Coronary artery (tissue), 2 donors: ENCODE measurements at places on chromosomes 2 and 18.

- no peak for DNase-seq
Observed at GRCh38 chr2:189234991-189235390, 55.4 kb upstream of the COL5A2 start.

DNA sequence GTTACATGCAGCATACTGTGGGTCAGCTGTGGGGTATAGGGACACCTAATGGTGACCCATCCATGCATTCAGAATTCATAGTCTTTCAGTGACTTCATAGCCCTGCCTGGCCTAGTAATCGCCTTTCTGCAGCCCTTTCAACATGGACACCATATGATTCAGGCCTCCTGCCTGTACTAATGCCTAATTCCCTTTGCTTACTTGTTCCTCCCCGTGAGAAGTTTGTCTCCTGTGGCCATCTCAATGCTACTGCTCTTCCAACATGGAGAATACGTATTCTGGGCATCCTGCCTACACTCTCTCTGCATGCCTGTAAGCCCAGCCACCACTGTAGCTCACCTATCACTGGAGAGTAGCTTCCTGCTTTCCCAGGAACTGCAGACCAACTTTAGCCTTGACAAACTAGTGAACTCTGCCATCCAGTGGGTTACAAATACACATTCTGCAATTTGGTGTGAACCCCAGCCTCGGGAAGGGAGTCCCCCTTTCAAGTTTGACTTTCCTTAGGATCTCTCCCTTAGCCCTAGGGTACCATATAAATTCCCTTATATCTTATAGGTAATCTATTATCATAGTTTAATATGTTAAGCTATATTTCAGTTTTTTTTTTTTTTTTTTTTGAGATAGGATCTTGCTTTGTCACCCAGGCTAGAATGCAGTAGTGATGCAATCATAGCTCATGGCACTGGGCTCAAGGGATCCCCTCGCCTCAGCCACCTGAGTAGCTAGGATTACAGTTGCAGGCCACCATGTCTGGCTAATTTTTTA, 22.3 kb downstream of the M1AP start:
- DNase-seq, result no peak

DNA sequence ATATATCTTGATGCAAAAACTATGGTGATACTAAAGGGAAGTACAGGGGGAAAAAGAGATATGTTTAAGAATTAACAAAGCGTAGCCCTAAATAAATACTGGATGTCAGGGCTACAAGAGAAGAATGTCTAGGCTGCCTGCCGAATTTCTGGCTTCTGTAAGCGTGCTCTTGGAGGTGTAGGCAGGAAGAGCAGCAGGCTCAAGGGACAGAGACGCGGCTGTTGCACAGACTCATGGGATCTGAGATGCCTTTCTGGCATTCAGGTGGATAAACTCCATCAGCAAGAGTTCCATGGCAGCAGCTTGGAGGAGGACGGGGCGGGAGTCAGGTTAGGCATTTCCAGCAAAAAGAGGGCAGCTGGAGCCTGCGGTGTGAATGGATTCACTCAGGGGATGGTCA, 123.2 kb upstream of the TWIST2 start:
- no peak for DNase-seq

DNA sequence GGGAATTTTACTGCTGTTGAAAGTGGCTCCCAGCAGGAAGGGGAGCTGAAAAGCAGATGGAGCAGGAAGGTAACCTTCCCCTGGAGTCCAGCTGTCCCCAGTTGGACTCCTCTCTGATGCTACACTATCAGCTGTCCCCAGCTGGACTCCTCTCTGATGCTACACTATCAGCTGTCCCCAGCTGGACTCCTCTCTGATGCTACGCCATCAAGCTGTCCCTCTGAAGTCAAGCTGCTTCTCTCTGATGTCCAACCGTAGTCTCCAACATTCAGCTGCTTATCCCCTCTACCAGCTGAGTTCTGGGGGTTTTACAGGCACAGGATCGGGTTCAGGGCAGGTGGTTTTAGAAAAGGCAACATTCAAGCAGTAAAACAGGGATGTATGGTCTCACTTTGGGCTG, 19.8 kb upstream of the SUCLG1 start:
- no peak for DNase-seq

- no peak for DNase-seq
Observed at GRCh38 chr2:47719099-47719498, 63.8 kb upstream of the MSH6 start.

DNA sequence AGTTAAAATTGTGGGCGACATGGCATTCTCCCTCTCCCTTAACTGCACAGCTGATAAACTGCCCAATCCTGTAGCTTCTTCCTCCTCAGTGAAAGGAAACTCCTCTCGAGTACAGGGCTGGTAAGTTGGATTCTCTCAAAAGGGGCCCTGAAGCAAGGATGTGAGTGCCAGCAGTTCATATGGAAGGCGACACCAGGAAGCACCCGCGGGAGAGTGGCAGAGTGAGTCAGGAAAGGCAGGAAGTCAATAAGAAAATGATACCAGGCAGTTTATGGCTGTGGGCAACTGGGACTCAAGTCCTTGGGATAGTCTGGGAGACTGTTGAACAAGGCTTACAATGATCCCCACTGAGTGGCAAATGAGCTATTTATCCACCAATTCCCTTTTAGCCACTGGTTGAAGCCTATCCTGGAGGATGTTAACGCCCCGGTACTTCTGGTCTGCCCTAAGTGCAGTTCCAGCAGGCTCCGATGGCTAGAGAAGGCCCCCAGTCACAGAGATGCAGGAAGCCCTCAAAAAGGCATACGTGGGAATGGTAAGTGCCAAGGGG, 34.8 kb downstream of the ABHD3 start:
- no peak for DNase-seq

DNA sequence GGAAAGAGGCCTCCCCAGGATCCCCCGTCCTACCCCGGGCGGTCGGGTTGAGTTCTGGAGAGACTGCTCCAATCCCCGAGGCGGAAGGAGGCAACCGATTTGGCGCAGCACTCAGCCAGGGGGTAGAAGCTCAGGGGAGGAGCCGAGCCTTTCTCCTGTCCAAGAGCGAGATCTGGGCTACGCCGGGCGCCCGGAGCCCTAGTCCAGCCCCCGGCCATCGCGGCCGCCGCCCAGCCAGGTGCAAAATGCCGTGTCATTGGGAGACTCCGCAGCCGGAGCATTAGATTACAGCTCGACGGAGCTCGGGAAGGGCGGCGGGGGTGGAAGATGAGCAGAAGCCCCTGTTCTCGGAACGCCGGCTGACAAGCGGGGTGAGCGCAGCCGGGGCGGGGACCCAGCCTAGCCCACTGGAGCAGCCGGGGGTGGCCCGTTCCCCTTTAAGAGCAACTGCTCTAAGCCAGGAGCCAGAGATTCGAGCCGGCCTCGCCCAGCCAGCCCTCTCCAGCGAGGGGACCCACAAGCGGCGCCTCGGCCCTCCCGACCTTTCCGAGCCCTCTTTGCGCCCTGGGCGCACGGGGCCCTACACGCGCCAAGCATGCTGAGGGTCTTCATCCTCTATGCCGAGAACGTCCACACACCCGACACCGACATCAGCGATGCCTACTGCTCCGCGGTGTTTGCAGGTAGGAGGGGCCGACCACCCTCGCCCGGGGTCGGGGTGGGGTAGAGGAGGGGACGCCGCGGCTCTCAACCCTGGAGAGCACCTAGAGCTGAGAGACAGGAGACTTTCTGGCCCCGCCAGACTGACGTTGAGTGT, at the start of gene DYSF:
DYSF (plus strand) TSS at position 158 of the 817 bp plus-strand sequence.
- DNase-seq, result no peak

GRCh38 chr18:7614042-7614441, 46.9 kb downstream of the PTPRM start:
- DNase-seq, result no peak

- DNase-seq, result no peak
Observed at GRCh38 chr18:58077329-58077728, 33.3 kb downstream of the NEDD4L start.

DNA sequence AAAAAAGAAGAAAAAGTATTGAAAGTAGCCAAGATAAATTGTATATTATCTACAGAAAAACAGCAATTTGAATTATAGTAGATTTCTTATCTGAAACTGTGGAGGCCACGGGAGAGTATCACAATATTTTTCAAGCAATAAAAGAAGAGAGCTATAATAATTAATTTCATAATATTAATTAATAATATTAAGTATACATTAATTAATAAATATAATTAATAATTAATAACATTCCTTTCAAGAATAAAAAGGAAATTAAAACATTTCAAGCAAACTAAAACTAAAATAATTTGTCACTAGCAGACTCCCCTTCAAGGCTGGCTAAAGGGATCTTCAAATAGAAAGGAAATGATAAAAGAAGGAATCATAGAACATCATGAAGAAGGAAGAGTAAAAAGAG, 372.7 kb upstream of the KYNU start:
- DNase-seq, result no peak

DNA sequence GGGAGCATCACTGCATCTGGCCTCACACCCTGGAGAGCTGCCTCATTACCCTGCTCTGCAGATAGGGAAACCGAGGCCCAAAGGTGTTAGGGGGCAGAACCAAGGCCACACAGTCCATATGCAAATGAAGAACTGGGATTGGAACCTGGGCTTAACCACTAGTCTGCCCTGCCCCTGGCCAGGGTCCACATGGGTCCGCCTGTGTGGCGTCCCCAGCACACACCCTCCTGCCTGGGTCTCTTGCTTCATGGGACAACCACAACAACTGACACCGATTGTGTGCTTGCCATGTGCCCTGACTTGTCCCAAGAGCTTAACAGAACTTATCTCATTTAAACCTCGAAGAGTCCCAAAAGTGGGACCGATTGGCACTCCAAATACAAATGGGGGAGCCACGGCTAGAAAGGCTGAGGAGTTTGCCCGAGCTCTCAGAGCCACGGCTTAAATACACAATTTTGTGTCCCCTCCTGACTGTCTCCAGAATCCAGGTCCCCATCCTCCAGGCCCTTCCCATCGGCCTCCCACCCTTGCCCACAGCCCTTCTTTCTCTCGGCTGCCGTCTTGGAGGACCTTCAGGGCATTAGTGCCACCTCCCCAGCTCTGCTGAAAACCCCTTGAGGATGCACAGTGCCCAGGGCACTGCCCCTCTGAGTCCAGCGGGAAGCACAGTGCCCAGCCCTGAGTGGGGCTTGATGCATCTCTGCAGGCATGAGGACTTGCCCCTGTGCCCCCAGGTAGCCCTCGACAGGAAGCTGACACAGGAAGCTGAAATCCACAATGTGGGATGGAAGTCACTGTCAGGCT, 5.8 kb upstream of the DUSP2 start:
- DNase-seq, result no peak

DNA sequence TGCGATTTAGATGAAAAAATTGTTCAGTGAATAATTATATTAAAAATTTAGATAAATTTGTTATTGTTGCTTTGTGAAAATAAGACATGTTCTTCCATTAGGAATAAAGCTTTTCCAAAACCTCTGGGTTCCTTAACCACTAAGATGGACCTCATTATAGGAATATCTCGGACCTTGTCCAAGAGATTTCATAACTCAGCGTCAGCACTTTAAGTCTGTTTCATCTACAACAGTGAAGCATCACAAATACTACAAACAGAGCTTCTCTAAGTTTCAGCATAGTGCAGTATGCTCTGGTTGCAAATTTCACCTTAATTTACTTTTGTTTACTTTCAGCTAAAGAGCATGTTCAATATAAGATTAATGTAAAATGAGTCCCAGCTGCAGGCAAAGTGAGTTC, 150.3 kb downstream of the UBE2E3 start:
- DNase-seq, result no peak

DNA sequence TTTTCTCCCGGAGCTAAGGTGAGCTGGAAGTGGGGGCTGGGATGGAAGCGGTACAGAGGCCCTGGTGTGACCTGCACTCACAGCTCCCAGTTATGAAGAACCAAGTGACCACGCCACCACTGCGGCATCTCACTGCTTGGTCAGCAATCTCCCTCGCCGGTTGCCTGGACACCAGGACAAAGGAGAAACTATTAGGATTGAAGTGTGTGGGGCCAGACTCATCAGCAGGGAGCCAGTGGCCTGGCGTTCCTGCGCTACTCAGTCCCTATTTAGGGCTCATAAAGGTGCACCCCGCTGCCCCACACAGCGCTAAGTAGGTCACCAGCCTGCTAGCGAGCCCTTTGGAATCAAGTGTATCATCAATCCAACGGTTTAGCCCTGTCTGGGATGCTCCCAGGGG, 82.9 kb downstream of the ZCCHC2 start:
- no peak for DNase-seq

DNA sequence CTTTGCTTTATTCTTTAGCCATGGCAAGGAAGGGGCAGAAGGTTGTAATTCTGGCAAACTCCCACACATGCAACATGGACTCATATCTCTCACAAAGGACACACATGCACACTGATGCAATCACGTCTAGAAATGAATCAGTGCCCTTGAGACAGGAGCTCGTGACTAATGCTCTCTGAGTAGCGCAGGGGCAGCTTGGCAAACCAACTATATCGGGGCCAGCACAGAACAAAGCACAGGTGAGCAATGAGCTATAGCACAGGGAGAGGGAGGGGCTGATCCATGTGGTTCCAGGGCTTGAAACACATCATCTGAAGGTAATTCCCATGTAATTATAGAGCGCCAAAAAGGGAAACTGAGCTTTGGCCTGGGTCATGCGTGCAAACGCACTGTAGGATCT, 165.2 kb upstream of the KLF7 start:
- DNase-seq, result no peak

- DNase-seq, result no peak
Observed at GRCh38 chr2:21270708-21271122, 146.9 kb downstream of the TDRD15 start.

- no peak for DNase-seq
Observed at GRCh38 chr2:223365158-223365679, 236.9 kb downstream of the SCG2 start.

DNA sequence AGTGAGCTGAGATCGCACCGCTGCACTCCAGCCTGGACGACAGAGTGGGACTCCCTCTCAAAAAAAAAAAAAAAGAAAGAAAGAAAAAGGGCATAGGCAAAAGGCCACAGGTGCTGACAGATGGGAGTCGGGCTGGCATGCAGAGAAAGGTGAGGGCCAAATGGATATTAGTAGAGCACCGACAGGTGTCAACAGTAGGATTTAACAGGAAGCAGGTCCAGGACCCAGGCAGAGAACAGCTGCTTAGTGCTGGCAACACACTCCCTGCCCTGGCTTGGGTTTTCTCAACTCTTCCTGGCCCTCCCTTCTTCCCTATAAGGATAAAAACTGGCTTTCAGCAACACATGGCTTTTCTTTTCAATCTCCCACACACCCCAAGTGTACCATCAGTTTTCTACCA, 84.9 kb downstream of the MRO start:
- DNase-seq, result no peak

- no peak for DNase-seq
Observed at GRCh38 chr2:237254911-237255578, 158.9 kb downstream of the COL6A3 start.

DNA sequence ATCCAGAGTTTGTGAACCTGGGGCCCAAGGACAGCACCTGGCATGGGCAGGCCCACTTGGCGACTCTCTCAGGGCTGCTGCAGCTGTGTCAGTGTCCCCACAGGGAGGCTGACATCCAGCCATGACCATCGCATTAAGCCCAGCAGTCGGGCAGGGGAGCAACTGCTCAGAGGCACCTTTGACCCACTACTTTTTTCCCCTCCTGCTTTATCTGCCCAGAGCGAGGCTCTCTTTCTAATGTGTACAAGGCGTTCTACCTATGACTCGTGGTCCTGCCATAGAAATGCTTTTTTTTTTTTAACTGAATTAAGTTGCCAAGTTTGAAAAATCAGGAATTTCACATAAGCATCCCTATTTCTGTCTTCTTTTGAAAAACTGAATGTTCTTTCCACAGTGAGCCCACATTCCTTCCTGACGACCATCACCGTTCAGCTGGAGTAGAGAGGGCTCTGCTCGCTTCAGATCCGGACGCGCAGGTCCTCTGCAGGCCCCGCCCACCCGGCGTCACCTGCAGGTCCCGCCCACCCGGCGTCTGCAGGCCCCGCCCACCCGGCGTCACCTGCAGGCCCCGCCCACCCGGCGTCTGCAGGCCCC, 403 bp upstream of the CLUL1 start:
- no peak for DNase-seq
